ENCODE measurements at places on chromosomes 12 and 14.

DNA sequence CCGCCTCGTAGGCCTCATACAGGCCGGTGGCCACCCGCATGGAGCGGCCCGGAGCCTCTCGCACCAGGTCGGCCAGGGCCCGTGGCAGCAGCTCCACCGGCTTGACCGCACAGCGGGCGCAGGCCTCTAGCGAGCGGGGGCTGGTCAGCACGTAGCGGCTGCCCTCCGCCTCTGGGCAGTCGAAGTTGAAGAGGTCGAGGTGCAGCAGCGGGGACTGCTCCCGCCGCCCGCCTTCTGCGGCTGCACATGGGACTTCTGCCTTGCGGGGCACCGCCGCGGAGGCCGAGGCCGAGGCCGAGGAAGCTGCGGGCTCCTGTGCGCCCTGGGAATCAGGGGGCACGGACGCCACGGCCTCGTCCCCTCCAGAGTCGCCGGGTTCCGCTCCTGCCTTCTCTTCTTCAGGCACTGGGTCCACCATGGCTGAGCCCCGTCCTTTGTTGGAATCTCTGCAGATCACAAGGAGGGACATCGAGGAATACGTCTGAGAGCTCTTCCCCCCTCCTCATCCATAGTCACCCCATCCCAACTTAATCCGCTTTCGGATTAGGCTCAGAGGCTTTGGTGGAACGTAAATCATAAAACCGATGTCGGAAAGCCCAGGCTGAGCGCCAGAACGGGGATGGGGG, 1.4 kb downstream of the CCDC177 start:
- DNase-seq = no peak

GRCh38 chr14:53478174-53478573, 325.1 kb upstream of the DDHD1 start:
- DNase-seq = no peak

DNA sequence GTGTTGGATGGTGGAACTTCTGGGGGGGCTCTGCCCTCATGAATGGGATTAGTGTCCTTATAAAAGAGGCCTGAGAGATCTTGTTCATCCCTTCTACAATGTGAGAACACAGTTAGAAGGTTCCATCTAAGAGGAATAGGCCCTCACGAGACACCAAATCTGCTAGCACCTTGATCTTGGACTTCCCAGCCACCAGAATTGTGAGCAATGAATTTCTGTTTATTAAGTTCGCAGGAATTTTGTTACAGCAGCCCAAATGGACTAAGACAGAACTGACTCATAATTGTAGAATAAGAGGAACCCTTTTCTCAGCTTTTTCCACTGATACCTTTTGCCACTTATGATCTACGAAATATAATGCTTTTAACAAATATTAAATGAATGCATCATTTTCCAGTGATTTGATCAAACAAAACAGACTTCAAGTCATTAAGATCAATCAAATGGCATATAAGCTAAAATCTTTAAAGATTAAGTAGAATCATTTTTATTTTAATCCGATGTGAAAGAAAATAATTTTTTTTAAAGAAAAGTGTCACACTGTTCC, 68.2 kb downstream of the HECTD1 start:
- DNase-seq = no peak

DNA sequence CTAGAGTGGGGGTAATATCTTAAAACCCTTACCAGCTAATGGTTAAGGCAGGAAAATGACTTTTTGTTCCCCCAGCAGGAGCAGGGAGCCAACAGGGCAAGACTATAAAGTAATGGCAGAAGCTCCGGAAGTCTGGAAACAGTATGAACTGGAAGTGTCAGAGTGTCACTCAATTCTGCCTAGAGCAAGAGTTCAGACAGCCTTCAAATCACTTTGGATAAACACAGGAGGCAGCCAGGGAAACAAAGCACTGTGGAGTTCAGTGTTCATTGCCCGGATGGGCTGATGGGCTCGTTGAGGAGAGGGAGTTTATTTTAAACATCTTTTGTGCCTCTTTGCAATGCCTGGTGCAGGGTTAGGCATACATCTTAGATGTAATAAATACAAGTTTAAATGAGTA, 16.5 kb upstream of the DYRK2 start:
- DNase-seq = no peak

DNA sequence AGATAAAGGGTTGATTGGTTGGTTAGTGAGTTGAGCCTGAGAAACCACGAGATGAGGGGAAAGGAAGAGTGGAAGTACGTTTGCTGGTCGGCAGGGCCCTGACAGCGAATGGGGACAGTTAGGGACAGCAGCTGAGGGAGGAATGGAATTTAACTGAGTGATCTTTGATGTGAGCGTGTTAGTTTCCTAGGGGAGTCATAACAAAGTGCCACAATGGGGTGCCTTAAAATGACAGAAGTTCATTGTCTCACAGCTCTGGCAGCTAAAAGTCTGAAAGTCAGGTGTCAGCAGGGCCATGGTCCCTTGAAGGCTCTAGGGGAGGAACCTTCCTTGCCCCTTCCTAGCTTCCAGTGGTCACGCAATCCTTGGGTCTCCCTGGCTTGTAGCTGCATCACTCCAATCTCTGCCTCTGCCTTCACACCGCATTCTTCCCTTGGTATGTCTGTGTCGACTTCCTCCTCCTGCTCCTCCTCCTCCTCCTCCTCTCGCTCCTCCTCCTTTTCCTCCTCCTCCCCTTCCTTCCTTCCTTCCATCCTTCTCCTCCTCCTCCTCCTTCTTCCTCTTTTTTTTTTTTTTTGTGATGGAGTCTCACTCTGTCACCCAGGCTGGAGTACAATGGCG, 26.0 kb upstream of the RIN3 start:
- DNase-seq = no peak

GRCh38 chr12:57738661-57739237, at the start of gene AGAP2:
TSS of gene AGAP2 (minus strand) at chr12:57738742. CDS start at chr12:57738246, 496 bp downstream.
- DNase-seq = no peak

- DNase-seq = peak; percentile 11
Measured at GRCh38 chr14:37985826-37986470, 221.8 kb upstream of the SSTR1 start.

DNA sequence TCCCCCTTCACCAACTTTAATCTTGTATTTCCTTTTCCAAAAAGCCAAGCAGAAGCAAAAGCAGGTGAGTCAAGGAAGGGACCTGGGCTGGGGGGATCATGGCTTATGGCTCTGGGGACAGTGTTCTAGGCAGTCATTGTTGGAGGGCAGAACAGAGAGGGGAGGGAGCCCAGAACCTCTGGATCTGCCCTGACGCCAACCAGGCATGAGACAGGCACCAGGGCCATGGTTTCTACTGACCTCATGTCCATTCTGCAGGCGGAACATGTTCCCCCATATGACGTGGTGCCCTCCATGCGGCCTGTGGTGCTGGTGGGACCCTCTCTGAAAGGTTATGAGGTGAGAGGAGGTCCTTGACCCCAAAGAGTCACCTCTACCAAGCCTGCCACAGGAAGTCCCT, 6.6 kb downstream of the CACNB3 start:
- DNase-seq = no peak

DNA sequence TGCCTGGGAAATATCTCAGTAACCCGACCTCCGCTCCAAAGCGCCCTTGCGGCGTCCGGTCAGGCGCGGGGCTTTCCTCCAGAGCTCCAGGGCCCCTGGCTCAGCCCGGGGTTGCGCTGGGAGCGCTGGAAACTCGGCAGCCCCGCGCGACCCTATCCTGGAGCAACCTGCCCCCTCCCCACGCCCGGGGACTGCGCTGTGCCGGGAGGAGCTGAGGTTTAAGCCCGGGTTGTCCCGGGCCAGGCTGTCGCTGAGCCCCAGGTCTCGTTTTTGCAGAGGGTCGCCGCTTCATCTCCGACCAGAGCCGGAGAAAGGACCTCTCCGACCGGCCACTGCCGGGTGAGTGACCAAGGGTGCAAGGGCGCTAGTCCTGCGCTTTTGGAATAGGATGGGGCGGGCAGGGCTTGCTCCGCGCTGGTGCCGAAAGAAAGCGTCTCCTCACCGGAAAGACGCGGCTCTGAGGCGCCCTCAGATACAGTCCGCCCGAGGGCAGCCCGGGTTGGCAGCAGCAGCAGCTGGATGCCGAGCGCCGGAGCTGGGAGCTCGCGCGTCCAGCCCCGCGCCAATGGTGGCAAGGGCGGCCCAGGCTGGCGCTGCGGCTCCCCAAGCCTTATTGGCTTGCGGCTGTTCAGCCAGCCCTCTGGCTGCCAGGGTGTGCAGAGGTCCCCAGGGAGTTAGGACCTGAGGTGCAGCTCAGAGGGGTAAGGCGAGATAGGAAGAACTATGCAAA, 1.5 kb downstream of the SPX start:
- no peak for DNase-seq

- no peak for DNase-seq
Measured at GRCh38 chr12:117994551-117995438, 21.7 kb upstream of the RFC5 start.

DNA sequence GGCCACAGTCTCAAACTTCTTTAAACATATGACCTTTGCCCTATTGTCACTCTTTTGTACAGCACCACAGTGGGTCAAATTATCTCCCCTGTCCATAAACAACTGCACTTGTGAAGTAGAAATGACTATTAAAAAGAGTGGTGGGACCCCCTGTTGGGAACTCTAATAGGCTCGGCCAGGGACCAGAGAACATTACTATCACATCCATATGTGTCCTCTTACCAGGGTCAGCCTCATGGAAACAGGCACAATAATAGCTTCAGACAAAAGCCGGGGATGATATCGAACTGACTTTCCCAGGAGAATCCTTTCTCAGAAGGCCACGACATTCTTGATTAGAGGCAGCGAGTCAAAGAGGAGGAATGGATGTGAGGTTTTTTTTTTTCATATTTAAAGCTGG, 96.6 kb downstream of the NKX2-1 start:
- DNase-seq = no peak

- DNase-seq = no peak
Measured at GRCh38 chr14:99194136-99194535, 77.9 kb downstream of the BCL11B start.
